ENCODE measurements at places on chromosomes 7 and 10. TPM values are rescaled to one million over a fixed set of nuclear protein-coding genes. Genes with fewer than 3 reads are reported as not detected.

The PLXDC2 gene
- 26.8 TPM for total RNA-seq

The INHBA gene
- 0.14 TPM for total RNA-seq

The WDR86 gene
- 33.3 TPM for total RNA-seq

The FKBP6 gene
- total RNA-seq: not detected

The NUTM2E gene
- total RNA-seq: not detected

The DHTKD1 gene
- 8.6 TPM for total RNA-seq

The CRPPA gene
- 2.5 TPM for total RNA-seq

The SH2D4B gene
- total RNA-seq: not detected

GRCh38 chr7:139854803-139855497 lies 25.9 kb downstream of the TBXAS1 start:
- H3K4me3 ChIP-seq: no peak overlapping the region
- DNase-seq: no peak
- H3K4me1 ChIP-seq: no peaks in the 10 kb centered on the region
- H3K27ac ChIP-seq: peak overlapping the region; percentile 7
- H3K27me3 ChIP-seq: no peaks in the 10 kb centered on the region
- no peaks in the 10 kb centered on the region for H3K36me3 ChIP-seq

GRCh38 chr7:90469554-90469953 lies at the start of gene PTTG1IP2:
TSS of gene PTTG1IP2 (plus strand) at chr7:90469639. CDS start at chr7:90469787, 148 bp downstream.
- peaks cover 6% of the 10 kb centered on the region for H3K4me1 ChIP-seq
- H3K27me3 ChIP-seq: no peaks in the 10 kb centered on the region
- H3K4me3 ChIP-seq: no peak within 1 kb of the TSS

DNA sequence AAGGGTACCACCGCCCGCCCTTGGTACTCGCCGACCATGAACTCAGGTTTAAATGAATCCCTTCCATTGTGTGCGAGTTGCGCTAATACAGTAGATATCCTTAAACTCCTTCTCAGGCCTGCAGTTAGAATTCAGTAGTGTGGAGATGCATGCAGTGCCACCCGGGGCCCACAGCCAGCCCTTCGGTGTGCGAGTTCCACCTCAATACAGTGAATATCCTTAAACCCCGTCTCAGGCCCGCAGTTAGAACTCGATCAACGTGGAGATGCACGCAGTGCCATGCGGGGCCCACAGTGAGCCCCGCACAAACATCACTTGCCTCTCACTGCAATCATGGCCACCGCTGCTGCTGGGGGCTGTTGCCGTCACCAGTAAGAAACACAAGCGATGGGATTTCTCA lies 261.9 kb downstream of the MAD1L1 start:
- H3K4me3 ChIP-seq: no peak overlapping the region
- H3K27ac ChIP-seq: no peak overlapping the region
- H3K36me3 ChIP-seq: no peaks in the 10 kb centered on the region

- H3K27me3 ChIP-seq: no peaks in the 10 kb centered on the region
- no peak overlapping the region for H3K27ac ChIP-seq
- no peaks in the 10 kb centered on the region for H3K4me1 ChIP-seq
- no peak overlapping the region for H3K4me3 ChIP-seq
- no peaks in the 10 kb centered on the region for H3K36me3 ChIP-seq
- no peak for DNase-seq
These were observed 25.2 kb upstream of the ING3 start for GRCh38 chr7:120925392-120925791.

DNA sequence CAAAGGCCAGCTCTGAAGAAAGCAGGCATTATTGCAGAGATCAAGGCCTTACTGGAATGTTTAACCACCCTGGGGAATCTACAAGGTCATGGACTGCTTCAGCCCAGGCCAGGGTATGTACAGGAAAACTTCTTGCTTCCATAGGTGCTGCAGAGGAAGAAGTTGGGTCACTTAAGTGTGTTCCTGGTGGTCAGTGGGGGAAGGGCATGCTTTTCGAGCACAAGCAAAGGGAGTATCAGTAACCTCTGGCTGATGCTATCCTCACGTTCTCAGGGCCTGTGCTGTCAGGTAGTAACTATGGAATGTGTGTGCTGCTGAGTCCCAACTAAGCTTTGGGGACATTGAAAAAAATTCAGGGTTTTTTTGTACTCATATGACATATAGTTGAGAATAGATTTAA lies 234.0 kb upstream of the SP4 start:
- H3K4me3 ChIP-seq: no peak overlapping the region
- no peak for DNase-seq
- H3K27ac ChIP-seq: no peak overlapping the region
- H3K27me3 ChIP-seq: no peaks in the 10 kb centered on the region
- H3K4me1 ChIP-seq: no peaks in the 10 kb centered on the region
- no peaks in the 10 kb centered on the region for H3K36me3 ChIP-seq

- H3K4me3 ChIP-seq: no peak overlapping the region
- DNase-seq: no peak
- no peaks in the 10 kb centered on the region for H3K36me3 ChIP-seq
- H3K27ac ChIP-seq: no peak overlapping the region
- no peaks in the 10 kb centered on the region for H3K27me3 ChIP-seq
- H3K4me1 ChIP-seq: peaks cover 4% of the 10 kb centered on the region
These were observed 53.8 kb downstream of the TMEM26 start for GRCh38 chr10:61399406-61399805.

GRCh38 chr10:86355571-86356038 lies 11.0 kb downstream of the GRID1 start:
- no peaks in the 10 kb centered on the region for H3K27me3 ChIP-seq

DNA sequence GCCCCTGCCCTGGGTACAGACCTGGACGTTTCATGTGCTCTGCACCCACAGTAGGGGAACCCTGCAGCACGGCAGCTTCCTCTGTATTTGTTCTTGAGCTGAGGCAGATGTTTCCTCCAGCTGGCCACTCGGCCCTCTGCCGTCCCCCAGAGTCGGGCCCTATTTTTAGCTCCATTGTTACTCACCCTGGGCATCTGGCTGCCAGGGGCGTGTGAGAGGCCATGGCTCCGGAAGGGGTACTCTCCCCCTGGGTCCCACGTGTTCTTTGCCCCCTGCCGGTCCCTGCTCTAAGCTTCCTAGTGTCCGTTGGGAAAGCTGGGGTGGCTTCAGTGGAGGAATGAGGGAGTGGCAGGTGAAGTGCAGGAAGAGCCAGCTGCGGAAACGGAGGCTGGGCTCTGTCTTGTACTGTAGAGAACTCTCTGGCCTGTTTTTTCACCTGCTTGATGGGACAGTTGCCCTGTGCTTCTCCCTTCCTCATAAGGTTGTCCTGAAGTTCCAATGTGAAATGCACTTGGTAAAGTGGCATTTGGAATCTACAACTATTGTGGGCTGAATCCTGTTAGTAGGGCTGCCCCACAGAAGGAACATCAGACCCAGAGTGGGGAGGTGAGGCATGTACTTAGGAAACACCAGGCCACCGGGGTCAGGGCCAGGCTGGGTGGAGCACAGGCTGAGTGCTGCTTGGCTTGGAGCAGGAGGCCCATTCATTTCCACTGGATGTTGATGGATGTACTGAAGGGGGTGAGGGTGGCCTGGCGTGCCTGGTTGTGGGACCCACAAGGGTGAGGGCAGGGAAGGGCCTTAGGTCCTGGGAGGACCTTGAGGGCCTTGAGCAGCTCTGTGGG lies 30.6 kb downstream of the PALD1 start:
- peak overlapping the region; percentile 43 for H3K27ac ChIP-seq
- no peaks in the 10 kb centered on the region for H3K36me3 ChIP-seq
- H3K27me3 ChIP-seq: no peaks in the 10 kb centered on the region
- H3K4me1 ChIP-seq: peaks cover 24% of the 10 kb centered on the region
- peak; percentile 50 for DNase-seq
- H3K4me3 ChIP-seq: no peak overlapping the region

DNA sequence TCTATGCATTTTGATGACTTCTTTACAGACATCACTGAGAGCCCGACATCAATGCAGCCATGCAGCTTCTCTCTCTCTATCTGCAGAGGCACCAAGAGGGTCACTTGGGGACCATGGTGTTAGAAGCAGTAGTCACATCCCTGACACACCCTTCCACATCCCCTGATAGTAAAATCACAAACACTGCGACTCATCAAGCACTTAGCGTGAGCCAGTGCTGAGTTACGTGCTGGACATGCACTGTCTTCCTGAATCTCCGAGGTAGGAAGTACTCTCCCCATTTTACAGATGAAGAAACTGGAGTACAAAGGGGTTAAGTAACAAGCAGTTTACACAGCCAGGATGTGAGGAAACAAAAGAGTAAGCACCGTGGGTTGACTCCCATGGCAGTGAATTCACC lies 109.2 kb downstream of the OSBPL3 start:
- no peaks in the 10 kb centered on the region for H3K27me3 ChIP-seq
- H3K36me3 ChIP-seq: no peaks in the 10 kb centered on the region
- H3K4me3 ChIP-seq: no peak overlapping the region
- H3K4me1 ChIP-seq: no peaks in the 10 kb centered on the region
- no peak for DNase-seq

GRCh38 chr7:148060724-148061123 lies 529.8 kb upstream of the C7orf33 start:
- H3K27me3 ChIP-seq: no peaks in the 10 kb centered on the region
- no peak overlapping the region for H3K27ac ChIP-seq
- no peaks in the 10 kb centered on the region for H3K4me1 ChIP-seq
- no peaks in the 10 kb centered on the region for H3K36me3 ChIP-seq
- no peak for DNase-seq

- no peaks in the 10 kb centered on the region for H3K36me3 ChIP-seq
- no peak overlapping the region for H3K4me3 ChIP-seq
- DNase-seq: no peak
- no peaks in the 10 kb centered on the region for H3K4me1 ChIP-seq
- no peak overlapping the region for H3K27ac ChIP-seq
These were observed 25.5 kb downstream of the NYAP1 start for GRCh38 chr7:100509231-100509630.

DNA sequence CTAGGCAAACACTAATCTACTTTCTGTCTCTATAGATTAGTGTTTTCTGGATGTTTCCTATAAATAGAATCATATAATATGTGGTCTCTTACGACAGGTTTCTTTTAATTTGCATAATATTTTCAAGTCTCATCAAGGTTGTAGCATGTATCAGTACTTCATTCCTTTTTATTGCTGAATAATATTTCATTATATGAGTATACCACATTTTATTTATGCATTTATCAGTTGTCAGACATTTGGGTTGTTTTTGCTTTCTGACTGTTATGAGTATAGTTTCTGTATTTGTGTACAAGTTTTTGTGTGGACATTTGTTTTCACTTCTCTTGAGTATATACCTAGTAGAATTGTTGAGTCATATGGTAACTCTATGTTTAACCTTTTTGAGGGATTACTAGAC lies 48.2 kb downstream of the SHOC2 start:
- no peaks in the 10 kb centered on the region for H3K36me3 ChIP-seq
- no peak overlapping the region for H3K27ac ChIP-seq
- H3K4me3 ChIP-seq: no peak overlapping the region
- no peak for DNase-seq
- no peaks in the 10 kb centered on the region for H3K4me1 ChIP-seq

- DNase-seq: no peak
- peaks cover 77% of the 10 kb centered on the region for H3K4me1 ChIP-seq
- H3K27ac ChIP-seq: peak overlapping the region; percentile 96
- no peak overlapping the region for H3K4me3 ChIP-seq
- H3K27me3 ChIP-seq: no peaks in the 10 kb centered on the region
These were observed 12.0 kb downstream of the HOXA4 start for GRCh38 chr7:27118580-27118979.

GRCh38 chr10:88386204-88386788 lies 196.8 kb downstream of the RNLS start:
- H3K27me3 ChIP-seq: no peaks in the 10 kb centered on the region
- no peaks in the 10 kb centered on the region for H3K36me3 ChIP-seq
- H3K27ac ChIP-seq: peak overlapping the region; percentile 84

DNA sequence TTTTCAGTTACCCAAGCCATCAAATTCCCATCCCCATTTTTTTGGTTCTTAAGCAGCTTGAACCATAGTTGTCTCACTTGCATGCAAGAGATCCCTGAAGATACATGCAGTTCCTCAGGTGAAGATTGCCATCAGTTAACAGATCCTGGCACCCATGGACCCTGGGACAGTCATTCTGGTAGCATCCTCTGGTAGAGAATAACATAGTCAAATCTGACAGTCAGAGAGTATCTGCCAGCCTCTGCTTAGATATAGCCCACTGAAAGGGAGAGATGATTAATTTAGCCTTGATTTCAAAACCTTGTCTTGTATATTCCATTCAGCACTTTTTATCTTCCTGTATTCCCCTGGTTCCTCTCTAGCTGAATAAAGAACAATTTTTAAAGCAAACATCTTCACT lies 280.4 kb downstream of the KCNMA1 start:
- no peaks in the 10 kb centered on the region for H3K27me3 ChIP-seq
- H3K4me1 ChIP-seq: no peaks in the 10 kb centered on the region
- no peak for DNase-seq
- H3K36me3 ChIP-seq: no peaks in the 10 kb centered on the region
- H3K27ac ChIP-seq: no peak overlapping the region

GRCh38 chr10:9645928-9646600 lies 1371.6 kb upstream of the CELF2 start:
- no peak overlapping the region for H3K27ac ChIP-seq
- no peak for DNase-seq
- no peak overlapping the region for H3K4me3 ChIP-seq
- H3K27me3 ChIP-seq: no peaks in the 10 kb centered on the region
- no peaks in the 10 kb centered on the region for H3K4me1 ChIP-seq
- no peaks in the 10 kb centered on the region for H3K36me3 ChIP-seq

DNA sequence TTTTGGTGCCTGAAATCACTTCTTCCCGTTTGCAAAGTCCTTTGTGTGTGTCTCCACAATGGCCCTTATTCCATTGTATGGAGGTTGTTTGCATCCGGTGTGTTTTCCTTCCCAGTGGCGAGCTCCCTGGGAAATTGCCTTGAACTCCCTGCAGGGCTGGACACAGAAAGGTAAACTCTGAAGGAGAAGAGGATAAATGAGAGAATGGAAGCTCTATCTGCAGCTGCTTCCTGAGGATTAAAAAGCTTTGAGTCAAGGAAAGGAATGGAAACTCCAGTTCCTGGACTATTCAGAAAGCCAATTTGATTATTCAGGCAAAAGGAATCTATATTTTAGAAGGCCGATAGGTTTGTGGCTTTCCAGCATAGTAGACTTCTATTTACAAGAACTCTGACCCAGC lies 4.4 kb upstream of the GRK5 start:
- no peaks in the 10 kb centered on the region for H3K36me3 ChIP-seq
- H3K27ac ChIP-seq: no peak overlapping the region
- peaks cover 16% of the 10 kb centered on the region for H3K4me1 ChIP-seq
- H3K27me3 ChIP-seq: peaks cover 2% of the 10 kb centered on the region

DNA sequence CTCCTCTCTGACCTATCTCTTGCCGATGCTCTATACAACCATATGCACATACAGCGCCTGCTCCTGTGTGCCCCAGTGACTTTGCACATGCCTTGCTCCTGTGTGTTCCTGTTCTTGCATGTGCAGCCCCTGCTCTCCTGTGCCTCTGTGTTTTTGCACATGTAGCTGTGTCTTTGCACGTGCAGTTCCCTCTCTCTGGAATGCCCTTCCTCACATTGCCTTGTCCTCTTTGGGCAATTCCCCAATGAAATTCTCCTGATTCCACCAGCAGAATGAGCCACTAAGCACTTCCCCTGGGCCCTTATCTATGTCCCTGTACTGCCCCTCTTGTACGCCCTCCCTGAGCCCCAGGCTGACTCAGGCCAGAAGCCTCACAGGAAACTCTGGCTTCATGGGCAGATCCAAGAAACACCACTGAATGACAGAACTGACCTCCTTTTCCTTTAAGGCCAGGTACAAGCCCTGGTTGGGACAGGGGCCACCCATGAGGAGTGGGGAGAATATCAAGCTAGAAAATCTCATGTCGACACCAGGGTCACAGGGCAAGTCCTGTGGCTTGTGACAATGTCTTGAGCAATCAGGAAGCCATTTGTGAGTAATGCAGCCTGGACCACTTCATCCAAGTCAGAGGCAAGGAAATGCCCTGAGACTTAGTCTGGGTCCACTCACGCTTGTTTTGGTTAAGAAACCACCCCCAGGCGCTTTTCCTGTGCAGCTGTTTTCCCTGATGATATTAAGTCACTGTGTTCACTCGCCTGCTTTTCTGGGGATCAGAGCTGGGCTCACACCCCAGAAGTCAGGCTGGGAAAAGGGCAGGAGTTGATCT lies 1.9 kb upstream of the ARHGAP22 start:
- peaks cover 13% of the 10 kb centered on the region for H3K27me3 ChIP-seq
- peak overlapping the region; percentile 19 for H3K27ac ChIP-seq
- H3K4me3 ChIP-seq: no peak overlapping the region

All from transverse colon (tissue), 4 donors.